Epithelial cell of proximal tubule (primary cell): ENCODE measurements at places on chromosomes 1 and 21. TPM values are rescaled to one million over a fixed set of nuclear protein-coding genes. Genes with fewer than 3 reads are reported as not detected.

BEST4 gene
- 0.07 and 0.12 TPM in 2 replicates for total RNA-seq

IL22RA1 gene
- 0.07 TPM in 1 of 2 replicates, not detected in the other for total RNA-seq

OR14A16 gene
- not detected in 2 replicates for total RNA-seq

MTHFR gene
- total RNA-seq, result 4.1 and 6.2 TPM in 2 replicates

EIF4G3 gene
- 21.0 and 27.3 TPM in 2 replicates for total RNA-seq

TRMT13 gene
- total RNA-seq, result 6.7 and 19.0 TPM in 2 replicates

SLC45A1 gene
- total RNA-seq, result 0.22 and 0.63 TPM in 2 replicates

ATF3 gene
- total RNA-seq, result 10.1 and 18.9 TPM in 2 replicates

NR1I3 gene
- not detected in 2 replicates for total RNA-seq

MCOLN2 gene
- 2.5 and 3.5 TPM in 2 replicates for total RNA-seq

OR2T35 gene
- total RNA-seq, result not detected in 2 replicates

TBCE gene
- total RNA-seq, result 20.9 and 27.4 TPM in 2 replicates

DENND2D gene
- 8.1 and 14.8 TPM in 2 replicates for total RNA-seq

OLIG2 gene
- not detected in 2 replicates for total RNA-seq

ZFP69 gene
- 0.58 and 2.6 TPM in 2 replicates for total RNA-seq

ZNF697 gene
- 5.7 and 6.8 TPM in 2 replicates for total RNA-seq

EFCAB14 gene
- 41.5 and 46.9 TPM in 2 replicates for total RNA-seq

DLGAP3 gene
- total RNA-seq, result 0.22 and 0.81 TPM in 2 replicates

PBX1 gene
- total RNA-seq, result 3.0 and 4.4 TPM in 2 replicates

RNU1-2 gene
- under 0.01 TPM in 2 replicates for total RNA-seq

AMY2B gene
- total RNA-seq, result 0.65 and 2.9 TPM in 2 replicates

VWA1 gene
- 41.6 and 56.3 TPM in 2 replicates for total RNA-seq

CHIT1 gene
- not detected in 2 replicates for total RNA-seq

DEPDC1 gene
- total RNA-seq, result 41.2 and 44.6 TPM in 2 replicates

VSIG8 gene
- total RNA-seq, result not detected in 2 replicates

MRPL9 gene
- total RNA-seq, result 136 and 166 TPM in 2 replicates

GRIK1 gene
- total RNA-seq, result not detected in 2 replicates

RPS6KA1 gene
- total RNA-seq, result 63.8 and 66.5 TPM in 2 replicates

DMBX1 gene
- total RNA-seq, result not detected in 2 replicates

CERS2 gene
- total RNA-seq, result 96.1 and 165 TPM in 2 replicates

PTPN22 gene
- total RNA-seq, result 0.07 TPM in 1 of 2 replicates, not detected in the other

INAVA gene
- 84.0 and 191 TPM in 2 replicates for total RNA-seq

ZFP69B gene
- 2.6 and 4.1 TPM in 2 replicates for total RNA-seq

CADM3 gene
- not detected in 2 replicates for total RNA-seq
